ENCODE measurements at places on chromosomes 1 and 21.

- no peak for DNase-seq
Measured at GRCh38 chr1:243963571-243963970, 87.5 kb upstream of the ZBTB18 start.

DNA sequence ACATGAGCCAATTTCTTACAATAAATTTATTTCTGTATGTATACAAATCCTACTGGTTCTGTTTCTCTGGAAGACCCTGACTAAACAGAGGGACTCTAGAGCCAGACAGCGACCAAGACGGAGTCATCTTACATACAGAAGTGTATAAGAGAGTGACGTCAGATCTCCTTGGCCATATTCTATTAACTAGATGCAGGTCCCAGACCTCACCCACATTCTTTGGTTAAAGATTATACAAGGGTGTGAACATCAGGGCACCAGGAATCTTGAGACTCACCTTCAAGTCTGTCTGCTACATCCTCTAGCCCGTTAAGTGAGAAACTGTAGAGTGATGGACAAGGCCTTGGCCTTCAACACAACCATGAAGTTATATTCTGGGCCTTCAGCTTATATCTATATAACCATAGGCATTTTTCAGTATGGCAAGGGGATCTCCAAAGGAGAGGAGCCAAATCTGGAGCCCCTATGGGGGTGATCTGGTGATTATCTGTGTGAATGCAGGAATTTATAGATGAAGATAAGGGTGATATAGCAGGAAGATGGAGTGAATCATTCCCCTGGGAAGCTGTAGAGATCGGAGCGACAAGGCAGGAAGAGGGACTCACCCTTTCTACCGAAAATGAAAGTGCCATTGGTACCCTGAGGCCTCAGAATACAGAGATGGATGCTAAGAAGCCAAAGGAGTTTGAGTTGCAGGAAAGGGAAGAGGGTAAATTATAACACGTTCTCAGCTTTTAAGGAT, 83.9 kb downstream of the ADAMTS1 start:
- no peak for DNase-seq

DNA sequence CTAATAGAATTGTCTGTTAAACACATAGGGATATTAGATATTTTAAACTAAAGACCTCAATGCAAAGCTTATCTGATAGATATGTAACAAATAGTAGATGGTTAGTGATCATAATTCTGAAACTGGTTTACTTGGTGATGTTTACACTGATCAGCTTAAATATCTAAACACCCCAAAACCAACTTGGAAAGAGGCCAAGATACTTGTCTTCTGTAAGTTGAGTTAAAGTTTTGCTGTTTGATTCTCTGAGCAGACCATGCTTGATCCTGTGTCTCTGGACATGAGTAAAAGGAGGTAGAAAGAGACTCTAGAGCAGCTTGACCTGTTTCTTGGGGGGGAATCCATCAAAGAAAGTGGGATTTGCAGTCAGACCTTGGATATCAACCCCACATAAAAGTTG, 107.5 kb downstream of the NEK7 start:
- DNase-seq: no peak

DNA sequence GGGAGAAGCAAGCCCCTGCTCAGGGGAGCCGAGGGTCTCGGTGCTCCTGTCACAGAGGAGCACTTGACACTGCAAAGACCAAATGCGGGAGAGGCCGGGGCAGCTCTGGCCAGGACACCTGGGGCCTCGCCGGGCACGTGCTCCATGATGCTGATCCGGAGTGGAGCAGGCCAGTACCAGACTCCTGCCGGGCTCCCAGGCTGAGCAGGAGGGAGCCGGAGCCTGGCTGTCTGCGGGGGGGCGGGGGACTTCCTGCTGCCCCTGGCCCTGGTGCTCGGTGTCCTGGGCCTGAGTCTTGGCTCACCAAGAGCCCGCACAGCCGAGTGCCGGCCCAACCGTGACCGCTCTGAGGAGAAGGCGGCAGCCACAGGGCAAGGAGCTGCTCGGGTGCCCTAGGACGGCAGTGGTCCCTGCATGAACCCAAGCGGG, 38.5 kb upstream of the TMEM52 start:
- no peak for DNase-seq

GRCh38 chr1:221708987-221709386, 32.9 kb downstream of the DUSP10 start:
- no peak for DNase-seq

DNA sequence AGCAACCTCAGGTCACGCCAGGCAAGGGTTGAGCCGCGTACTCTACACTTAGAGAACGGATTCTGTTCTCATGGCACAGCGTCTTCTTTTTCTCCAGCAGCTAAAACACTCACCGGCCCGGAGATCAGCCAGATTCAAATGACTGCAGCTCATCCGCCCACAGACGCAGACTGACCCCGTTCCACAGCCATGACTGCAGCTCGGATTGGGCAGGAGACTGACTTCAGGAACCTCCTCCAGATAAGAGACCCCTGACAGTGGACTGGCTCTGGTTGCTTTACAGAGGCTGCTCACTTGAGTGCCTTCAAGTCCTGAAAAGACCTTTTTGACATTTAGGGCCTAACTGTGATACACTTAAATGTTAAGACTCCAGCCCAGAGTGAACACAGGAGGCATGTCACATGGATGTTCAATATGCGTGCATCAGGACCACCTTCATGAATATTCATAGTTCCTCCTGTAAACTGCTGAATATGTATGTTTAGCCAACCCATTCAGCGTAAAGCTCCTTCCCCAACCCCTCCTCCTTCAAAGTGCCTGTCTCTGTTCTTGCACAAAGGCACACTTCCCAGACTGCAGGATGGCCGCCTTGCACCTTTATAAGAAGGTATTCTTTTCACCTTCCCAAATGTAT, 42.6 kb downstream of the BACE2 start:
- DNase-seq: no peak

GRCh38 chr1:205379056-205379455, 22.3 kb upstream of the KLHDC8A start:
- DNase-seq: no peak

DNA sequence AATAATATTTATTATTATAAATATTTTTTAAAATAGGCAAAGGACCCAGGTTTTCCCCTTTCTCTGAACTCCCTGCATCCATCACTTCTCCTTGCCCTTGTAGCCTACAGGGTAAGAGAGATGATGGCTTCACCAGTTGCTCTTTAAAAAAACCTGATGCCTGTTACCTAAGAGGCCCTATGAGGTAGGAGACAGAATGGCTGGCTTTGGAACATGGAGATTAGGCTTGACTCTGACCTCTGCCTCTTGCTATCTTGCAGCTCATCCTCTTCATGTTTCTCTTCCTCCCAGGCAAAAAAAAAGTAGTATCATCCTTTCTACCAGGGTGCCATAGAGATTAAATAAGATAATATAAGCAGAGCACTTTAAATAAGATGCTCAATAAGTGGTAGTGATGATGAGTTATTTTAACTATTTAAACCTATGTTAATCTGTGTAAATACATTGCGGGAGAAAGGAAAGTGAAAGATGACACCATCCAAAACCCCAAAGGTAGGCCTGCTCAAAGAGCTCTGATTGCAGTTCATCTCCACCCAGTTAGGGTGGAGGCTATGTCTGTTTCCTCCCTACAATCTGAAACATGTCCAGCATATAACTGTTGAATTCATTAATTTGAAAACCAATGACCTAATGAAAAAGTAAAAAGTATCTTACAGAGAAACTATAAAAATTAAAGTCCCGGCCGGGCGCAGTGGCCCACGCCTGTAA, 51.8 kb downstream of the RGS2 start:
- no peak for DNase-seq

- DNase-seq: peak; percentile 18
Measured at GRCh38 chr1:245155272-245156040, 671 bp downstream of the KIF26B start.

DNA sequence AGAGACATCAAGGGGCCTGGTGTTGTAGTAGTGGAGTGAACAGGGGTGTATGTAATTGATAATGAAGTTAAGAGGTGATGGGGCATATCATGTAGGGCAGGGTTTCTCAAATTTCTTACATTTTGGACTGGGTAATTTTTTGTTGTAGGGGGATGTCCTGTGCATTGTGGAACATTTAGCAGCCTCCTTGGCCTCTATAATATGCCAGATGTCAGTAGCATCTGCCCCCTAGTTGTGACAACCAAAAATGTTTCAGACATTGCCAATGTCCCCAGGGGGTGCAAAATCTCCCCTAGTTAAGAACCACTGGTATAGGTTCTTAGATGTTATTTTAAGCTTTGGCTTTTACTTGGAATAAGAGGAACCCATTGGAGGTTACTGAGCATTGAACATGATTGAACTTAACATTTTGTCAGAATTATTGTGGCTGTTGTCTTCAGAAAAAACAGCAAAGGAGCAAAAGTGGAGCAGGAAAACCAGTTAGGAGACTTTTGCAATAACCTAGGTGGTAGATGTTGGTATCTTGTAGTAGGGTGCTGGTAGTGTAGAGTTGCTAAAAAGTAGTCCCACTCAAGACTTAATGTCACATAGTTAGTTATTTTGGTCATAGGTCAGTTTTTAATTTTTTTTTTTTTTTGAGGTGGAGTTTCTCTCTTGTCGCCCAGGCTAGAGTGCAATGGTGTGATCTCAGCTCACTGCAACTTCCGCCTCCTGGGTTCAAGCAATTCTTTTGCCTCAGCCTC, 6.2 kb downstream of the ZNF326 start:
- no peak for DNase-seq

GRCh38 chr1:210907251-210907805, 226.6 kb downstream of the KCNH1 start:
- DNase-seq: no peak

- DNase-seq: no peak
Measured at GRCh38 chr1:151777317-151777716, 13.0 kb downstream of the TDRKH start.

DNA sequence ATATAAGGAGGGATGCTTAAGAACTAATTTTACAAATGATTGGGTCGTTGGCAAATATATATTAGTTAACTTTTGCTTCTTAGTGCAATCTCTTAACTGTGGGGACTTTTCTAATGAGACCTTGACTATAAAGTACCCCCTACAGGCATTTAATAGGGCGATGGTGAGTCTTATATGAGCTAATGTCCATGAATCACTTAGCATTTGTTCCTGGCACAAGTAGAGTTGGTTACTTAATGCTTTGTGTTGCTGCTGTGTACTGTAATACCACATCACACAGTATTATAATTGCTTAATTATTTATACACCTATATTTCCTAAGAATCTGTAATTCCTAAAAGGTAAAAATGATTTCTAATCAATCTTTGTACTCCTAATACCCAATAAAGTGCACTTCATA, 25.3 kb upstream of the TMCO1 start:
- no peak for DNase-seq

DNA sequence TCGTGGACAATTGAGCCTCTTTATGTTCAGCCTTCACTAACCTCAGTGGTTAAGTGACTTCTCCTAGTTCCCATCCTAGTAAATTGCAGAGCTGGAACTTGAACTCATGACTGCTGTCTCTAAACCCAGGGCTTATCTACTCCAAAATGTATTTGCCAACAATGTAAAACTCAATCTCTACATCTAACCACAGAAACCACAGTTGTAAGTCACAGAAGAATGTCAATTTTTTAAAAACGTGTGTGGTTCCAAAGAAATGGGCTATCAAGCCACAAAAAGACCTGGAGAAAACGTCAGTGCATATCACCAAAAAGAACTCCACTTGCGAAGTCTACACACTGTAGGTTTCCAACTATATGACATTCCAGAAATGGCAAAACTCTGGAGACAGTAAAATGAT, 172.6 kb upstream of the HMCN1 start:
- no peak for DNase-seq

GRCh38 chr1:103937763-103938357, 188.2 kb downstream of the AMY1C start:
- DNase-seq: no peak

- DNase-seq: no peak
Measured at GRCh38 chr21:38834725-38835124, 29.0 kb downstream of the ETS2 start.

DNA sequence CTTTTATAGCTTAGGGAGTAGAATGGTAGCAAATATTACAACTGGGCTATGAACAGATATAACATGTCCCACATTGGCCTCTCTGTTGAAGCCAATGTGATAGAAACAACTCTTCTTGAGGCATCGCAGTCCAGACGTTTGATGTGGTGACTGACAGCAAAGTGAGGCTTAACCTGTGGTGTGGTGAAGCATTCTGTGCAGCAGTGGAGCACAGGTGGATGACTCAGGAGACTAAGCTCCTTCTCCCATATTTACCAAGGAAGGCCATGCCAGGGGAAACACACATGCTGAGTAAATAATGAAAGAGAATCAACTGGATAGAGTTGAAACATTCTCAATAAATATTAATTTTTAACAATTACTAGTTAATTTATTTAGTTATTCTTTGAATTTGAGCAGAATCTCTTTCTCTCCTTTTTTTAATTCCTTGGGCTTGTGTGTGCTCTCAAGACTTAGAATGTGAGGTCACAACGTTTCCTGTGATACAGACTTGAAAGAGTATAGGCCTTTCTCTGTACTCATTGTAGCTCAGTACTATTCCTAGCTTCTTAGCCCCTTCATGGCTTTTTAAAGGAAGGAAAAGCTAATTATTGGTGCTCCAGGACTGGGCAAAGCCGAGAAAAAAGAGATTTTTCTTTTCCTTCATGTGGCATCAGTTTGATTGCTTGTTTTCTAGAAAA, 17.6 kb downstream of the CRB1 start:
- no peak for DNase-seq

- DNase-seq: no peak
Measured at GRCh38 chr1:27650539-27651175, 15.7 kb upstream of the FGR start.

- DNase-seq: peak; percentile 52
Measured at GRCh38 chr1:236142253-236143103, at the start of gene GPR137B. TSS of gene GPR137B (plus strand) at chr1:236142539. CDS start at chr1:236142623, 84 bp downstream.

DNA sequence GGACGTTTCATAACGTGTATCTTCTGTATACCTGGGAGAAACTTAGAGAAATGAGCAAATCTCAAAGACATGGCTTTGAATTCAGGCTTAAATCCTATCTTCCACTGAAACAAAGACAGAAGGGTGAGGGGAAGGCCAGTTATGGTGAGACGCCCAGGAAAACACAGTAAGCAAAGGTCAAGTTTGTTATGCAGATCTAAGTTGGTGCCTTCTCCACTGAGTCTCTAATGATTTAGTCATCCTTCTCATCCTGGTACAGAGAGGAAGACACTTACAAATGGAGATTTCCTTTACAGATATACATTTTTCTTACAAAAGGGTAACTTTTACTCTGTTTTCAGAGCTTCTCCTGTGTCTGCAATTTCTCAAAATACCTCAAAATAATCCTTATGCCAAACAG, 64.4 kb downstream of the MAP3K7CL start:
- no peak for DNase-seq

GRCh38 chr1:40362699-40363098, 10.8 kb upstream of the SMAP2 start:
- no peak for DNase-seq

DNA sequence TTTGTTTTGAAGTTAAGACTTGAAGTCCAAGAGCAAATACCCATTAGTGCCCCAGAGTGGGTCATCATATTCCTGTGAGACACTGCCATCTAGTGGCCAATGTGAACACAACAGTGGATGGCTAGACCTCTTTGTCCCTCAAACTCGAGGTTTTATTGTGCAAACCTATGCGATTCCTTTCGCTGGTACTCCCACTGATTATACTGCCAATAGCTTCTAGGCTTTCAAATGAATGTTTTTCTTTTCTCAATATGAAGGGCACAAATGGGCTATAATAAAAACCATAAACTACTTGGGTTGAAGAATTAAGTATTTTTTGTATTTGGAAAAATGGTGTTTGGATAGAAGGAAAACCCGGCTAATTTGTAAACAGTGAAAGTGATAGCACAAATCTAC, 100.4 kb upstream of the ZNF281 start:
- peak; percentile 73 for DNase-seq
